ENCODE measurements at places on chromosomes 1 and 21. TPM values are rescaled to one million over a fixed set of nuclear protein-coding genes. Genes with fewer than 3 reads are reported as not detected.
A peak's percentile ranks its signal among the peaks of the same experiment; 100 is the strongest.

DNA sequence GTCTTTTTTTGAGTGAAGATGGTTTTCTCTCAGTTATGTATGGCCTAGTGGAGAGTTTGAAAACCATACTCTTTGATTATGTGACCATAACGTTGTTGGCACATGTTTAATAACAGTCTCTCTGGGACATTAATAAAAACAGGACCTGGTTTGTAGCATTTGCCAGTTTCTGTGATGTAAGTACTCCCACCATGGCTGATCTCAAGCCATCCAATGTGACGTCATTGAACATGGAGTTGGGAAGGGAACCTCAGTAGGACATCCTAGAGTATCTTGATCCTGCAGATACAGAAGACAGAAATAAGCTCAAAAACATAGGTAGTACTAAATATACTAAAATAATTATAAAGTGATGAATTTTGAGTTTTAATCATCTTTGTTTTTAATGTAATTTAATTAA lies 107.0 kb downstream of the ACTL8 start:
- H3K27me3 ChIP-seq, result no peaks in the 10 kb centered on the region
- no peaks in the 10 kb centered on the region for H3K4me1 ChIP-seq
- no peak overlapping the region for H3K4me3 ChIP-seq
- no peak overlapping the region for H3K27ac ChIP-seq
- H3K36me3 ChIP-seq, result no peaks in the 10 kb centered on the region
- DNase-seq, result no peak

DNA sequence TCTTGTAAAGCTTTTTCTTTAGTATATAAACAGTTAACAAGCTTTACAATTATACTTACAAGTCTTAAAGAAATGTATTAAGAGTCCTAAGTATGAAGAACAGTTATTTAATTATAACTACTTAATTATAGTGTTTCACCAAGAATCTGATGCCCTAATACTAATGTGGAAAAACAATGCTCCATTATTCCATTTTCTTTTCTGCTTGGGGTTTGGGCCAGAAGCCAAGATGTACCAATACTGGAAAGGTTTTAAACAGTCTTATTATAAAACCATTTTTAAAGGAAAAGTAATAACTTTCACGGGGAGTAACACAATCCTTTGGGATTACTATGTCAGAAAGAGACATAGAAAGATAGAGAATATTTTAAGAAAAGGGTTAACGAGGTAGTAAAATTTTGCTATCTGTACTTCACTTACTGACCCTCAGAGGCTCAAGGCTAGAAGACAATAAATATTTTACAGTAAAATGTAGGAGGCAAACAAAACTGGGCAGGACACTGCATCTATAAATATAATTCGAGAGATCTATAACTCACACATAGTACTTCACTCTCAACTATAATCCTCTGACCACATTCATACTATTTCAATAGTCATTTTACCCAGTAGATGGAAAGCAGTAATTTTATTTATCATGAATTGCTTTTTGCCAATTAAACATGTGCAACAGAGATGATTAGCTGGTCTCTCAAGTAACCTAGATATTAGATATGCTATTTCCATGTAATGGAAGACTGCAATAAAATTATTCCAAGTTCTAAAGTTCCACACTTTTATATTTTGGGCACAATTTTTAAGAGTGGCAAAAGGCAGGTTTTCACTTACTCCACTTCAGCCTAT lies 63.9 kb downstream of the LTN1 start:
- H3K27ac ChIP-seq, result no peak overlapping the region
- H3K27me3 ChIP-seq, result no peaks in the 10 kb centered on the region
- H3K4me3 ChIP-seq, result no peak overlapping the region
- H3K4me1 ChIP-seq, result no peaks in the 10 kb centered on the region

- H3K27me3 ChIP-seq, result no peaks in the 10 kb centered on the region
- DNase-seq, result no peak
- H3K27ac ChIP-seq, result no peak overlapping the region
- no peaks in the 10 kb centered on the region for H3K4me1 ChIP-seq
- H3K4me3 ChIP-seq, result no peak overlapping the region
These were observed 228.4 kb downstream of the DAB1 start for GRCh38 chr1:57195436-57195941.

GRCh38 chr1:26225033-26225831 lies 8.8 kb upstream of the CEP85 start:
- H3K27me3 ChIP-seq, result peaks cover 17% of the 10 kb centered on the region
- no peaks in the 10 kb centered on the region for H3K36me3 ChIP-seq
- peak overlapping the region; percentile 22 for H3K27ac ChIP-seq
- H3K4me3 ChIP-seq, result peak overlapping the region; percentile 51
- peak; percentile 85 for DNase-seq

COL8A2 gene
- 0.33 TPM for total RNA-seq

AMIGO1 gene
- total RNA-seq, result 13.4 TPM

Measured in heart left ventricle (tissue), 16 donors.